Kidney epithelial cell (primary cell): ENCODE measurements at places on chromosomes 16 and 17.

GRCh38 chr16:815861-816260 lies 15.3 kb upstream of the GNG13 start:
- DNase-seq = no peak

- DNase-seq = no peak
Observed at GRCh38 chr16:29898804-29899515, 390 bp downstream of the SEZ6L2 start.

- no peak for DNase-seq
Observed at GRCh38 chr17:71872843-71873485, 247.9 kb upstream of the SOX9 start.

DNA sequence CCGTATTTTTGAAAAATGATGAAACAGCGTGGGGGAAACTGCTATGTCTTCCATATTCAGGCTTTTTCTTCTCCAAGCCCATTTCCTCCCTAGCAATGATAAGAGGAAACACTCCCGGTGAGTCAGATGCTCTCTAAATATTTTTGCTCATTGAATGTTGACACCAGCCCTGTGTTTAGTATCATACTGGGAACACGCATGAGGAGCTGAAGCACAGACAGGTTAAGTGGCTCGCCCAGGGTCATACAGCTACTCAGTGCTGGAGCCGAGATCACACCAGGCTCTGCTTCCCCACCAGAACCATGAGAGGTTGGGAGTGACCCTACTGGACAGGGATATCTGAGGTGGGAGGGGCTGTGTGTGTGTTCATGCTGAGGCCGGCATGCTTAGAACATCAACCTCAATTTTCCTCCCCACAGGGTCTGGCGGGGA lies 37.8 kb upstream of the ADGRG1 start:
- DNase-seq = peak; percentile 23

- DNase-seq = peak; percentile 61
Observed at GRCh38 chr16:85514598-85515318, 98.4 kb upstream of the GSE1 start.

GRCh38 chr16:84247844-84248243 lies 8.0 kb upstream of the KCNG4 start:
- DNase-seq = peak; percentile 31

DNA sequence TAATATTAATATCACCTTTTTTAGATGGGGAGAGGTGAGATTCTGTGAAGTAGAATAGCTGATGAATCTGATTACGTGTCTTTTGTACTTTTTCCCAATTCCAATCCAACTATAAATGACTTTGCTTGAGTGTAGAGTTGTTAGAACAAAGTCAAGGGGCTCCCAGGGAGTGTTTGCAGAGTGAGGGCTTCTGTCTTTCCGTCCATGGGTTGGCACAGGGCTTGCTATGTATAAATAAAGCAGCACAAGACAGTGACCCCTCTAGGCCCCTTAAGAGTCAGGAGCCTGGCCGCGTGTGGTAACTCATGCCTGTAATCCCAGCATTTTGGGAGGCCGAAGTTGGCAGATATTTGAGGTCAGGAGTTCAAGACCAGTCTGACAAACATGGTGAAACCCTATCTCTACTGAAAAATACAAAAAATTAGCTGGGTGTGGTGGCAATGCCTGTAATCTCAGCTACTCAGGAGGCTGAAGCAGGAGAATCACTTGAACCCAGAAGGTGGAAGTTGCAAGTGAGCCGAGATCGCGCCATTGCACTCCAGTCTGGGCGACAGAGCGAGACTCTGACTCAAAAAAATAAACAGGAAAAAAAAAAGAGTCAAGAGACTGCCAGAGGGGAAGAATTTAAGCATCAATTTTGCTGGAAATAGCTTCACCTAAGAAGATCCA lies 127.9 kb upstream of the HS3ST3A1 start:
- DNase-seq = no peak

GRCh38 chr17:76253841-76254240 lies 11.3 kb upstream of the UBALD2 start:
- DNase-seq = no peak

DNA sequence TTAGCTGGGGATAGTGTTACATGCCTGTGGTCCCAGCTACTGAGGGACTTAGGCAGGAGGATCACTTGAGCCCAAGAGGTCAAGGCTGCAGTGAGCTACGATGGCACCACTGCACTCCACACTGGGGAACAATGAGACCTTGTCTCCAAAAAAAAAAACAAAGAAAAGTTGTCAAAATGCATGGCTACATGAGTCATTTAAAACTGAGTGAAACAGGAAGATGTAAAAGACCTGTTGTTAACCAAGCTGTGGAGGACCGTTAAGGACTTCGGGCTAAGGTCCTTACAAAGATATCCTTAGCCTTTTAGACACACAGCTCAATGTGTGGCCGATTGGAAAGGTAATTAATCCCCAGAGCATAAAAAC lies 25.1 kb downstream of the ZP2 start:
- no peak for DNase-seq

DNA sequence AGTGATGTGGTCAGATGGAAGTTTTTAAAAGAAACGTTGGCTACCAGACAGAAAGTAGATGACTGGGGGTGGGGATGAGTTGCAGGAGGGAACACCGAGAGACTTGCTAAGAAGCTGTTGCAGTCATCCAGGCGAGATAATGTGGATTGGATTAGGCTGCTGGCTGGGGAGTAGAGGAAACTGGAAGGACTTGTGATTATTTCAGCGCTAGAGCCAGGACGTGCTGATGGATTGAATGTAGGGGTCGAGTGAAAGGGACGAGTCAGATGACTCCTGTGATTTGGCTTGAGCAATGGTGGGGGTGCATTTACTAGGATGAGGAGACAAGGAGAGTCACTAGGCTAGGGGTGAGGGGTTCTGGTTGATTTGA lies 88.5 kb downstream of the CLEC16A start:
- no peak for DNase-seq

GRCh38 chr17:4109449-4109848 lies 33.4 kb downstream of the ZZEF1 start:
- no peak for DNase-seq

DNA sequence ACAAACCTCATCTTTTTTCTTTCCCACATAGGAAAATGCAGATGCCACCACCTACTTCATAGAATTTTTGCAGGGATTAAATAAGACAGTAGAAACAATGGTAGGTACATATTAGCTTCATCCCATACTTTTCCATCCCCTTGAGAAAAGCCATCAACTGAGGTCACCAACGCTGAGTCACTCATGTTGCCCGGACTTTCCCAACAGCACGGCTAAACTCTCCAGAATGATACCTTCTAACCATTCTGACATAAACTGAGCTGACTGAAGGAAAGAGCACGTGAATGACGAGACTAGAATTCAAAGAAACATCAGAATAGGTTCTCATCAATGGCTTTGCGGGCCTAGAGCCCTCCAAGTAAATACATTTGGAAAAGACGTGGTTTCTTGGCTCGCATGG lies 146.0 kb upstream of the RCVRN start:
- DNase-seq = no peak

DNA sequence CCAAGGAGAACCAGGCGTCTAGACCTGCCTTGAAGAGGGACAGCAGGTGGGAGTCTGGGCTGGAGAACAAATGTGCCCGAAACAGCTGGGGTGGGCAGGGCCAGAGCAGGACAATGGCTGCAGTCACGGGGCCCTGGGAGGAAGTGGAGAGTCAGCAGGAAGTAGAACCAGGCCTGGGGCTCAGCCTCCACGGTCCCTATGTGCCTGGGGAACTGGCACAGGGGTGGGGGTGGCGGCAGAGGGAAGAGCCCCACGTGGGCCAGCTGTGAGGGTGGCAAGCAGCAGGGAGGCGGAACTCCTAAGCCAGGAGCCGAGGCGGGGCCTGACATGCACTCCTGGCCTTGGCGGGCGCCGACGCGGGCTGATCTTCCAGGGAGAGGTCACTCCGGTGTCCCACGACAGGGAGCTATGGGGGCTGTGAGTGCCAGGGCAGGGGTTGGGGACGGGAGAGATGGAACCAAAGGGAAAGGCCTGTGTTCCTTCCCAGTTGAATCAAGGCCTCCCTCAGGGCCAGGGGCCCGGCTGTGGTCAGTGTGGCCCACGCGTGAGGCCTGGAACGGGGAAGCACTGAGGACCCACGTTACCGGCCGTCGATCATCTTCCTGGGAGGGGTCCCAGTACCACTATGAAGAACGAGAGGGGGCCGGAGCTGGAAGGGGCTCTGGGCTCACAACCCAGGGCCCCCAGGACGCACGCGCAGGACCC lies 42.7 kb downstream of the TIMM22 start:
- DNase-seq = no peak

GRCh38 chr16:81566086-81567007 lies 121.7 kb downstream of the CMIP start:
- DNase-seq = no peak

GRCh38 chr16:56202036-56202435 lies 10.7 kb downstream of the GNAO1 start:
- no peak for DNase-seq

DNA sequence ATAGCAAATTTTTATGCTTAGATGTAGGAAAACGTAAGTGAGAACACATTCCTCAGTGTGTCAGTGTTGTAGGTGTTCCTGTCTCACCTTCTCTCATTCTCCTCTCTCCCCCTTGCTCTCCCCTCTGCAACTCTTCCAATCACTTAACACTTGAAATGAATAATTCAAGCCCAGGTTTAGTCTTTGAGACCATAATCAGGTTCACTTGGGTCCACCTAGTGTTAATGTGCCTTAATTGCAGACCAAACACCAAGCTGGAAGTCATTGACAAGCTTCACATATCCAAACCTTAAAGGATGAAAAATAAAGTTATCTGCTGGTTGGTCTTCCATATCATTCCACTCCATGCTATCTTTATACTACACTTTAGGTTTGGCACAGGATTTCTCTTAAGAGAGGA lies 37.0 kb downstream of the STXBP4 start:
- DNase-seq = no peak

- DNase-seq = no peak
Observed at GRCh38 chr16:1320097-1320496, 10.7 kb downstream of the UBE2I start.

GRCh38 chr17:16250635-16251034 lies 33.6 kb downstream of the PIGL start:
- no peak for DNase-seq

DNA sequence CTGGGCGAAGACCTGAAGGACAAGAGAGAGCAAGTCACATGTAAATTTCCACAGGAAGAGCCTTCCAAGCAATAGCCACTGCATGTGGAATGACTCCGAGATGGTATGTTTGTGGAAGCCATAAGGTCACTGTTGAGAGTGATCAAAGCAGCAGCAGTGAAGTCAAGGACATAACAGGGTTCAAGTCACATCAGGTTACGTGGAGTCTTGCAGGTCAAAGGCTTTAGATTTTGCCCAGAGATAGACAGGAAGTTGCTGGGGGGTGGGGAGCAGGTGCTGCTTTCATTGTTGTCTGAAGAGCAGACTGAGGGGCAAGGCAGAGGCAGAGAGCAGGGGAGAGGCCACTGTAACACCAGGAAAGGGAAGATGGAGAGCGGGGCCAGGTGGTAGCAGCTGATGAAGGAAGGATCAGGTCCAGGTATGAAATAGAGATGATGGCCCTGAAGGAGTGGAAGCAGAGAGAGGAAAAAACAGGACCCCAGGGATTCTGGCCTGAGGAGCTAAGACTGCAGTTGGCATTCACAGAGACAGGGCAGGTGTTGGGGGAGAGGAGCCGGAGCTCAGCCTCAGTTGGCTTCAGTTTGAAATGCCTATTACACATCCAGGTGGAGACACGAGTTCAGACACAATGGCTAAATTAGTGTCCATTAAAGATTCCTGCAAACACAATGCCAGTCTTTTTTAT lies 129.3 kb upstream of the AXIN2 start:
- no peak for DNase-seq

GRCh38 chr16:2913603-2914002 lies 1.9 kb downstream of the FLYWCH1 start:
- no peak for DNase-seq

- DNase-seq = no peak
Observed at GRCh38 chr16:55492756-55493380, 13.9 kb downstream of the MMP2 start.

DNA sequence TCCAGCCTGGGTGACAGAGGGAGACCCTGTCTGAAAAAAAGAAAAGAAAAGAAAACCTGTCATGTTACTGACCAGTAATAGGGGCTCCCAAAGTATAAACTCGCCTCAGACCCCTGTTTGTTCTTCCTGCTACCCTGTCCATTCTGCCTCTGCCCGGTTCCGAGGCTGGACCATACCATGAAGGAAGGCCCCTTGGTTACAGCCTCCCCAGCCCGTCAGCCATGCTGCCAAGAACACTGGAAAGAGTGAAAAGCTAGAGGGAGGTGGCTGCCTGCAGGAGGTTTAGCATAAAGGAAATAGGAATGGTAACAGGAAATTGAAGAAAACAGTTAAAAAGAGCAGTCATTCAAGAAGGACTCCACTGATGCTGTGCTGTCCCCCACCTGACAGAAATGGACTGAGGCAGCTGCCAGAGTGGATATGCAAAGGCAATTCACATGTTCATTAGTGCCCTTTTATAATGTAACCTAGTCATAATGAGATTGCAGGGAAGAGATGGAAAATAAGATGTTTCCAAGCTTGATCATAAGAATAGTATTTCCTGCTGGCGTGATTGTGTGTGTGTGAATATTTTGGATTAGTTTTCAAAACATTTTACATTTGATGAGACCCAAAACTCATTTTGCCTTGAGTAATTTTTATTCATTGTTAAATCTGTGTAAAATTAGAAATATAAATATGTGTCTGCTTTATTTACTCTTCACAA lies 102.6 kb downstream of the GOSR1 start:
- DNase-seq = no peak

DNA sequence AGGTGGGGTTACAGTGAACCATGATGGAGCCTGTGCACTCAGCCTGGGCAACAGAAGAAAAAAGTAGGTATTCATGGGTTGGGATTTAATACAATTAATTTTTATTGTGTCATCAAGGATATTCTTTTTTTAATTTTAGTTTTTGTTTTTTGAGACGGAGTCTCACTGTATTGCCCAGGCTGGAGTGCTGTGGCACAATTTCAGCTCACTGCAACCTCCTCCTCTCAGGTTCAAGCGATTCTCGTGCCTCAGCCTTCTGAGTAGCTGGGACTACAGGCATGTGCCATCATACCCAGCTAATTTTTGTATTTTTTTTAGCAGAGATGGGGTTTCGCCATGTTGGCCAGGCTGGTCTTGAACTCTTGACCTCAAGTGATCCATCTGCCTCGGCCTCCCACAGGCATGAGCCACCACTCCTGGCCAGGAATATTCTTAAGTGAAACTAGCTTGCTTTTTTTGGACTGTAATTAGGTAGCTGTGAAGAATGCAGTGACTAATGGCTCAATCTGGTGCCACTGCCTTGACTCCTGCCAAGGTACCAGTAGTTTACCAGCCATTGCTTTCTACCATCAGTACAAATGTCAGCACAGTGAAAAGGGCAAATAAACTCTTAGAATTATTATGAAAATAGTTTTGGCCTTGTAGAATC lies 4.8 kb downstream of the PPM1D start:
- DNase-seq = peak; percentile 73

DNA sequence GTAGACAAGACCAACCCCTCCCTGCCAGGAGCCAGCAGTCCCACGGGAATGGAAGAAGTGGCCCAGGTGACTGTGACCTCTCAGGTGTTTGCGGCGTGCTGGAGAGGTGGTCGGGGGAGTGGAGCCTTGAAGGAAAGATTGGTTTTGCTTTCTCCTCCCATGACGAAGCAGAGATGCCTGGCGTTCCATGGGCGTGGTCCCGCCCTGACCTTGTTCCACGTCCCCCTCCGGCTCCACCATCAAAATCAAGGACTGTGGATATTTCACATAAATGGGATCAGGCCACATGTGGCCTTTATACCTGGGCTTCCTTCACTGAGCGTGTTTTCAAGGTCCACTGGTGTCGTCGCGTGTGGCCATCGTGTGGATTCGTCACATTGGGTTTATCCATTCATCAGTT lies 270.6 kb upstream of the TNRC6C start:
- no peak for DNase-seq
